BJ (cell line): ENCODE measurements at places on chromosomes 12 and 14.

DNA sequence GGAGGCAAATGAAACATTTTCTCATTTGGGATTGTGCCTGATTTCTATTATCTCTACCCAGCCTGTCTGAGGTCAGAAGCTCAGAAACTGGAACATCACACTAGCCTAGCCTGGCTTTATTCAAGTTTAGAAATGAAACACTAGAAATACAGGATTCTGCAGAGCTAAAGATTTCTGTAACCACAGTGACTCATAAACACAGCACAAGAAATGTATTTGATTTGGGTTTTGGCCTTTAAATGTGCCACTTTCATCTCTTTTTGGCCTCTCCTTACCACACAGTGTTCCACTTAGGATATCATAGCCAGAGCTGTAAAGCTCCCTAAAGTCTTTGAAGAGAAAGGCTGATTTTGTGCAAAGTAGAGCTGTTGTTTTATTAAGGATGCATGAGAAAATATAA lies 307.5 kb downstream of the EMP1 start:
- DNase-seq: no peak

- DNase-seq: no peak
Measured at GRCh38 chr14:24785698-24786097, 151.7 kb upstream of the GZMB start.

- DNase-seq: no peak
Measured at GRCh38 chr12:76764856-76765255, 941 bp downstream of the ZDHHC17 start.

DNA sequence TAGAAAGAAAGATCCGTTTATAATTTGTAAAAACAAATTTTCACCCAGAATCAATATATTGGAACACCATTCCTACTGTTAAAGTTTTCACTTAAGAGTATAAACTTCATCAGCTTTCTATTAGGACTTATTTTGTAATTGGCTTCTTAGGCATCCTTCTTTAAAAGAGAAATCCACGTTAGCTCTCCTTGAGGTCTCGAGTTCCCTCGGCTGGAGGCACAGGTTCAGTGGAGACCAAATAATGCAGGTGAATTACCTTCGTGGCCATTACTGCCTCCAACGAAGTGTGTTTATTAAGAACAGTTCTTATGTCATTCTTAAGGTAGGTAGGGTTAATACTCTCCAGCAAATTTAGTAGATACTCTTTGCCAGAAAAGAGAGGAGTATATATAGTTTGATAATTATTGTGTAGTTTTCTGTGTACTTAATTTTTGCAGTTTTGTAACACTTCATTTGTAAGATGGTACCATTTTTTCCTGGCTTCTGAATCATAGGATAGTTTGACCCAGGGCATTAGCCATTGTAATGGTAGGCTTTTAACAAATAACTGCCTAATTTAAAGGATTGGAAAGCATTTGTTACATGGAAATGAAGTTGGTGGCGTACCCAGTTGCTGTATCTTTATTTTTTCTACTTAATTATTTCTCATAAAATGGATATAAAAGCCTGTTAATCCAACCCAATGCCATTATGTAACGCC lies 2.2 kb downstream of the CALM1 start:
- DNase-seq: no peak

DNA sequence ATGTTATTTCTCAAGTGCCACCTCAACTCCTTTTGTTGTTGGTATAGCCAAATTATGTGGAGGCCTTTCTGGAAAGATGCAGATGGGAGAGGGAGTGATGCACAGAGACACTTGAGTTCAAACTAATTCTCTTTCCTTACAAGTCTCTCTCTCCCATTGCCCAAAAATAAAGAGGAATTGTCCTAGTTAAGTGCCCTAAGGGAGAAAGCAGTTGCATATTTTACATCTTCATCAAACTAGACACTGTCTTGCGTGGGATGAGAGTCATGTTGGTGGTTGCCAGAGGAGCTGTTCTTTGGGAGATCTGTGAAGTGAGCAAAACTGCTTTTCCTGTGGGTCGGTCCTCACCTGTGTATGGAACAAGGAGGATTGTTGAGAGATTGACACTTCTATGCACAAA lies 72.2 kb downstream of the EP400 start:
- no peak for DNase-seq

DNA sequence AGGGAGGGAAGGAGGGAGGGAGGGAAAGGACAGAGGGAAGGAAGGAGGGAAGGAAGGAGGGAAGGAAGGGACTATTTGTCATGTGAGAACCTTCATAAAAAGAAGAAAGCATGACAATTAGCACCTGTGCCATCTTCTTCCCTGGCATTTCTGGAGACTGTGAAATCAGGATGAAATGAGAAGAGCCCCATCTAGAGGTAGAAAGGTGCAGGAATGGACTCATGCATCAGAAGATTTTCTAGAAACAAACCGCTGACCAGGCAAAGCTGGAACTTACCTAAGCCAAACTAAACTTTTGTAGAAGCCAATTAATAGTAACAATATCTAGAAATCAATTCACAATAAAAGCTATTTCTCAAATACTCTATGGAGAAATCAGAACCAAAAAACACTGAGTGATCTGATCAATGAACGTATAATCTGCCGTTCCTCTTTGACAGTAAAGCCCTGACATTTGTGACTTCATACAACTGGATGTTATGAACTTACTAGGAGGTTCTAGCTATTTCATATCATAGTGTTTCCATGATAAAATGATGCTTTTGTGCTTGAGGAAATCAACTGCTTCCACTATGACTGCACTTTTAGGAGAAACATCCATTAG lies 24.4 kb upstream of the CRACR2A start:
- no peak for DNase-seq

GRCh38 chr12:78406213-78406612 lies 458.4 kb upstream of the SYT1 start:
- DNase-seq: no peak

DNA sequence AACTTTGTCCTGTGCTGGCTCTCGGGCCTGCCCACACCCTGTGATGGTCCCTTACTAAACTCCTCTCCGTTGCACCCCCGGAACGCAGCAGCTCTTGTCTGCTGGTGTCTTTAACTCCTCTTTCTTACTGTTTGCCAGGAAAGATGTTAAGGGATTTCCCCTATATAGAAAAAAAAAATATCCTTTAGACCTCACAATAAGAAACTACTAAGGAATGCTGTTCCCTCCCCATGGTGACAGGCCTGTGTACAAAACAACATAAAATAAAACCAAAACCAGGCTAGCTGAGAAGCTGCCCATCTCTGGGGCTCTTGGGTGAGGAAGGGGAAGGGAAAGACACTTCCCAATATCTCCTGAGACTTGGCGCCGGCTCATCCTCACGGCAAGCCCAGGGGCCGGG lies 95.4 kb downstream of the CHGA start:
- DNase-seq: no peak

DNA sequence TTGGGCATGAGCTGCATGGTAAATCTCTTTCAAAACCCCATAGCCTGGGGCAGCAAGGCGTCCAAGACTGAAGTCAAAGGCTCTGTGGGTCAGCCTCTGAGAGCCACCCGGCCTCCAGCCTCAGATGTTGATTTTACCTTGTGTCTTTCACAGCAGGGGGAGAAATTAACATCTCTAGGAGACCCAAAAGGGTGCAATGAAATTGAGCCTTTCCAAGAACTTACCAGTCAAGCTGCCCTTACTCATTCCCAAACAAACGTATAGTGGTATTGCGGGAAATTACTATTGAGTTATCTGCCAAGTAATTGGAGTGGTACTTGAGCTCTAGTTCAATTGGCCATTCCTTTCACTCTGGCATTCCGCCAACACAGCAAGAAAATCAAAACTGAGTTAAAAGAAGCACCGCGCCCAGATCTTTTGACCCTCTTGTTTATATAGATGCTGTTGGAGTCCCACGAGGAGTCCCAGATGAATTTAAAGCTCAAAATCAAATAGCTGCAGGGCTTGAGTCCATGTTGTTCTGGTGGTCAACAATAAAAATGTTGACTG lies 380.7 kb upstream of the SYT1 start:
- DNase-seq: no peak

- no peak for DNase-seq
Measured at GRCh38 chr14:32332415-32333316, 3.6 kb downstream of the AKAP6 start.

DNA sequence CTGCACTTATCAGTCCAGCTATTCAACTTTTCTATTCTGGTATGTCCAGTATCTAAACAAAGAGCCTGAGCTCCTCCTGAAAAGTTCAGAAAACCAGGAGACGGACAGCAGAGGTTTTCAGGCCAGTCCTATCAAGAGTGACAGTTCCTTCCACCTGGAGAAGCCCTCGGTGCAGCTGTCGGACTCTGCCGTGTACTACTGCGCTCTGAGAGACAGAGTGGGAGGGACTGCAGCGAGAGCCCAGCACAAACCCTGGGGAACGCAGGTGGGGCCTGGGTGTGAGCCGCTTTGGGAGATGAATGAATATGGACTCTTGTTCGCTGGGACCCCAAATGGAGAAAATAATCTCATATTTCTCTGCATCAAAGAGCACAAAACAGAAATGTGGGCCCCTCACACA lies 329.8 kb upstream of the OR4E1 start:
- no peak for DNase-seq

DNA sequence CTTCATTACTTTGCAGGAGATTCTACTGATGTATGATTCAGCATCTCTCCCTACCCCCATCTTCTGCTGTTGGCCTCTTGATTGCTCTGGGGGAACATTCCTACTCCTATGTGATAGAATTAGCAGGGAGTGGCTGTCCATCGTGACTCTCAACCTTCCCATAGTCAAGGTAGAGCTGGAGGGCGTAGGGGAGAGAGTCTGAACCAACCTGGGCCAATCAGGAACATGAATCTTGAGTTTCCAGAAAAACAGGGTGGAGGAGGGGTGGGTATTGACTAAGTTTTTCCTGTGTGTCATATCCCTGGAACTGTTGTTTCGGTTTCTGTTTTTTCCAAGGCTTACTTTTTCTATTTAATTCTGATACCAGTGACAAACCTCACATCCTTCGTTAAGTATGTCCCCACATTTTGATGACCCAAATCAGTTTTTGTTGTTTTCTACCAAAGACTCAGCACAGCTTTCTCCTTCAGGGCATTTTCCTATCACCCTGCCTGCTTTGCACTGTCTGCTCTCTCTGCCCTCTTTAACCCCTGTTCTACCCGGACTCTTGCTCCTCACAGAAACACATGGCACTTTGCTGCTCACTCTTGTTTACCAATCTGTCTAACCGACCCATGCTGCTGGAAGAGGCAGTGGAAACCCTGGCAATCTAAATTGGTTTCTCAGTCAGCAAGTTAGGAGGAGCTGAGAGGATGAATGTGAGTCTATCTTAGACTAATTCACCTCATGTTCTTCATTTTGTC lies 1428.3 kb downstream of the AACS start:
- DNase-seq: no peak

- DNase-seq: no peak
Measured at GRCh38 chr14:22882529-22883172, 371 bp upstream of the REM2 start.

DNA sequence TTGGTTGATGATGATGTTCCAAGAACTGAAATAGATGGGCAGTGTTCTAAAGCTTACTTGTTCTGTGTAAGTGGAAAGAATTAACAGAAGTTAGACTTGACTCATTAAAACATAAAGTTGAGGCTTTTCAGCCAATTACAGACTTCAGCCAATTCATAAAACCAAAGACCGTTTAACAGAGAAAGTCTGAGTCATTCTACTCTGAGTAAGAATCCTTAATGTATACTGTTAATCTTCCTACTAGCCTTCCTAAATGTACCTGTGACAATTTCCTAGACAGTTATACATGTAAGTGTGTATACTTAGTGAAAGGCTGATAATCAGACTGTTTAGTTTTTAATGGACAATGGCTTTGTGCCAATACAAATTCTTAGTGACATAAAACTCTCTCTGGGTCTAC lies 681.0 kb downstream of the RPL10L start:
- DNase-seq: no peak

DNA sequence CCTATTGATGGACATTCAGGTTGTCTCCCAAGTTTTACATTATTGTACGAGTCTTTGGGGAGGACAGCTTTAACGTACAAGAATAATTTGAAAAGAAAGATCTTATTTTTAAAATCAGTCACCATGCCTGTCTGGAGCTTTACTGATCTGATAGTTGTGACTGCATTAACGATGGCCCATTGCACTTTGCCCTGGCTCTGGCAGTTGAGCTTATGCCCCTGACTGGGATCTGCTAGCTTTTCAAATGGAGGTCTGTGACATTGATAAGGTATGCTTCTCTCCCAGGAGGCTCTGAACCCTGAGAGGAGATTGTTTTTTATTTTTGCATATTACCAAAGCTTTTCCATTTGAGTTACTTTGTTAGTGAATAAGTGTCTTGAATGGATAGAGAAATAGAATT lies 17.9 kb upstream of the RAB3IP start:
- DNase-seq: no peak

DNA sequence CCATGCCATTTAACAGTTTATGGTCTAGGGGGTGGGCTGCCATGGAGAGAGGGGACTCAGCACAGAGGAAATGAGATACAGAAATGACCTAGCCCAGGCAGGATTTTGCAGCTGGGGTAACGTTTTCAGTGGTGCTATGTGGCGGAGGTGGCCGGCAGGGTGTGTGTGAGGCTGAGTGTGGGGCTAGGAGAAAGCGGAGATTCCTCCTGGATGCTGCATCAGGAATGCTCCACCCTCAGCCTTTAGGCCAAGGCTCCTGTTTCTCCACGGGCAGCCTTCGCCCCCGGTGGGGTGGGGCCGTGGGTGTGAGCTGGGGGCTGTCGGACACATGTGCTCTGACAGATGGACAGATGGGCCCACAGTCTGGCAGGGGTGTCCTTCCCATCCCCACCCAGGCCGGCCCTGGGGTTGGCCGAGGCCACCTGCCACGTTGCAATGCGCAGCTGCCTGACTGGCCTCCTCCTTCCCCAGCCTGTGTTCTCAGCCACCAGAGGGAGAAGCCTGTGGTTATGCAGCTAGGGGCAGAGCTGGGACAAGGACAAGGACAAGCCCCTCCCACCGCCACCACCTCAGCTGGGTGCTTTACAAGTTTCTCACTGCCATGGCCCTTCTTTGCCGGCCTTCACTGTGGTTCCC lies 44.3 kb downstream of the TEAD4 start:
- DNase-seq: no peak

GRCh38 chr14:50667996-50668825 lies at the start of gene SAV1:
Gene SAV1 (minus strand): TSS chr14:50668306. CDS start chr14:50667967, 339 bp downstream.
- DNase-seq: no peak

GRCh38 chr12:67482751-67483661 lies 165.5 kb upstream of the DYRK2 start:
- DNase-seq: peak; percentile 39

DNA sequence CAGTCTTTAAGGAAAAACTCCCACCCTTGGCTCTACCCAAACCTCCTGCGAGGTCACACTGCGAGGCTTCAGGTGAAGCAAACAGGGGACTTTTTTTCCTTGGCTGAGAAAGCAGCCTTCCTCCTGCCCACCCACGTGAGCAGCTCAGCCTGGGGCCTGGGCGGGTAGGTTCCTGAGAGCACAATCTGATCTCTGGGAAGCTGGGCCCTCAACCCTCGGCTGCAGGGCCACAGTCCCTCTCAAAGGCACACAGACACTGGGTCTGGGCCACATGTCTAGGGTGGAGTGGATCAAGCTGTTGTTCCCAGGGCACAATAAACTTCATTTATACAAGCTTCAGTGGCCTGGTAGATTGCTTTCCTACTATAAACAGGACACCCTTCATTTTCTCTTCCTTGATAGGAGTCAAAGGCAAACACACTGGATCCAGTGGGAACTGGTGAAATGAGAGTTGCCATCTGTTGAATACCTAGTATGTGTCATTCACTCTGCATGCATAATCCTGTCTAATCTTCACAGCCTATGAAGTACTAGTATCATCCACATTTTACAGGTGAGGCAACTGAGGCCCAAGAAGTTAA lies 41.3 kb upstream of the PNMA1 start:
- DNase-seq: no peak

- no peak for DNase-seq
Measured at GRCh38 chr12:1819050-1819449, 1.3 kb upstream of the LRTM2 start.
